Cerebellar nuclear complex (tissue), 1 donor: ENCODE measurements at places on chromosomes 7 and 10.

DNA sequence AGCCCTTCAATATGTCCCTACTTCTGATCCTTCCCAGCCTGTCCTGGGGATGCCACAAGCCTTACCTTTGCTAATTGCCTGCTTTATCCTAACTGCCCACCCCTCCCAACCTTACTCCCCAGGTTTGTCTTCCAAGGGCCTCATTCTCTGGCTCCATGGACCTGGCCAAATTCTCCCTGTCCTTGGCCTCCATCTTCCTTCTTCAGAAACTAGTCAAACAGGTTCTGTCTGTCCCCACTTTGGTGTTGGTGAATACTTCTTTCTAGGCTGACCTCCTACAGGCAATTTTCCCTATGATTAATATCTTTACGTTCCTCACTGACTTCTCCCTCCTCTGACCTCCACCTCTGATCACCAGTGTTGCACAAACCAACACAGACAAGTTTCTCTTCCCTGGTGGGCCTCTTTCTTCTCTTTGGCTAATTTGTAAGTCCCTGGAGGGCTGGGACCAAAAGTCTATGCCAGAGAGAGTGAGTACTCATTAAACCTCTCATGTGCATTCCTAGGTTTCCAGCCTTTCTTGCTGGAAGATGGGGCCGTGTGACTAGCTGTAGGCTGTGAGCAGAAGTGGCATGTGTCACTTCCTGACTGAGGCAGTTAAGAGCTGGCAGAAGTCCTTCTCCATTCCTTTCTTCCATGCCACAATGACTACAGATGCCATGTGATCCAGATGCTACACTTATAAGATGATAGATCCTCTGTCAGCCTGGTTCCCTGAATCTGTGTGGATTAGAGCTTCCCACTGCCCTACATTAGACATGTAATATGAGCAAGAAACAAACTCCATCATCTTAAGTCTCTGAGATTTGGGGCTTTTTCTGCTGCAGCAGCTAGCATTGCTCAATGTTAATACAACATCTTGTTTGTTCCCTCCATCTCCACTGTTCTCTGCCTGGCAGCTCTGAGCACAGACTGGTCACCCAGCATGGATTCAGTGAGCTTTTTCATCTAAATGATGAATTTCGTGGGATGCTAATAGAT is 382.7 kb downstream of the RPS24 start:
- no peak for DNase-seq

DNA sequence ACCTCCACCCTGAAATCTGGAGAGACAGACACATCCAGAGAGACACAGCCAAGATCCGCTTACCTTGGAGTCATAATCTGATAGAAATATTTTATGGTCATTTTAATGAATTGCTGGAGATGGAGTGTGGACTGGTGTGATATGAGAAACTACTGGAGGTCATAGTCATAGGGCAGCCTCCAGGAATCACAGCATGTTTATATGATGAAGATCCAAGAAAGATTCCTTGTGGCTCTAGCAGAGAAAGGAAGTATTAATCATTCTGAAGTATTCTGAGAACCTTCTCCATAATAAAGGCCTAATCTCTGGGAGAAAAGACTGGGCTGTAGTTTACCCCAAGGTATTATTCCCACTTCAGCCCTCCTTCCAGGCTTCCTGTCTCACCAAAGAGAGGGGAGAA is 38.0 kb downstream of the POLR1F start:
- no peak for DNase-seq

DNA sequence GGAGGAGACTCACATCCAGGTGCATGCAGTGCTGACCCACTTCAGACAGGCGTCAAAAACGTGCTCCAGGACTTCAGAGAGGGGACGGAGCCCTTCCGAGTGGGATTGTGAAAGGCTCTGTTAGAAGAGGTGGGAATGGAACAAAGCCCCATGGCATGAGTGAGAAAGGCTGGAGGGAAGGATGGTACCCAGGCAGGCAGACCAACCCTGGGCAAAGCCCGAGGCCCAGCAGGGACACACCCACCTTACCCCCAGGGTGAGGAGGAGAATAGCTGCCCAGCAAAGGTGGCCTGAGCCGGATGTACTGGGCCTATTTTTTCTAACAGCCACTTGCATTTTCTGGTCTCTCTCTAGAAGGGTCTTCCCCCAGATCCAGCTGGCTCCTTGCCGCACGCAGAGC is 14.8 kb downstream of the CHAT start:
- no peak for DNase-seq

DNA sequence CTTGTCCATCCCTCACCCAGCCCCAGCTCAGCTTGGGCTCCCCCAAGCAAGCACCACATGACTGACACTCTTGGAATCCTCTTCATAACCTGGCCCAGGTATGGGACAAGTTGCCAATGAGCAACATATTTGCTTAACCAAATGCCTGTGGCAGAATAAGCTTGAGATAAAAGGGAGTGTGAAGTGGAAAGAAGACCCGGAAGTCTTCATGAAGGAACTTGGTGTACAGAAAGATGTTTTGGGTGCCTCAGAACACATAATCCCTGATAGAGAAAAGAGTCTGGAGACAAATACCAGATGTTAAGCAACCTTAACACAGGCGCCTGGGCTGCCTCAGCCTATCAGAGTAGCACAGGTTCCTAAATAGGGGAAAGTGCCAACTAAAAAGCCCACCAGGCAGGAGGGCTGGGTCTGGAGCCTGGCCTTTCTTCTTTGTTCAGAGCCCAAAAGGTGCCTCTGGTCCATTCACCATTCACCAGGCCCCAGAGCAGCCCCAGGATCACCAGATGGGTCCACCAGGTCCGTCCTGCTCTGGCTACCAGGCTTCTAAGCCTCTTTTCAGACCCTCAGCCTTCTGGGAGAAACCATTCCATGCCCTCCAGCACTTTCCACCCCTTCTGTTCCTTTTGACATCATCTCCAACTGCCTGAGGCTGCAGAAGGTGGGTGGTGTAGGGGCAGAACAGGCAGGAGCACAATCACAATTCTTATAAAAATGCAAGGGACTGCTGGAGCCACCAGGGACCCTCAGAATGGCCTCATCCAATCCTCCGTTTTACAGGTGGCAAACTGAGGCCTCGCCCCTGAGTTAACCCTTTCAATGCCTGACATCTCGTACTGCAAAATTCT is 22.6 kb downstream of the KCNMA1 start:
- no peak for DNase-seq

DNA sequence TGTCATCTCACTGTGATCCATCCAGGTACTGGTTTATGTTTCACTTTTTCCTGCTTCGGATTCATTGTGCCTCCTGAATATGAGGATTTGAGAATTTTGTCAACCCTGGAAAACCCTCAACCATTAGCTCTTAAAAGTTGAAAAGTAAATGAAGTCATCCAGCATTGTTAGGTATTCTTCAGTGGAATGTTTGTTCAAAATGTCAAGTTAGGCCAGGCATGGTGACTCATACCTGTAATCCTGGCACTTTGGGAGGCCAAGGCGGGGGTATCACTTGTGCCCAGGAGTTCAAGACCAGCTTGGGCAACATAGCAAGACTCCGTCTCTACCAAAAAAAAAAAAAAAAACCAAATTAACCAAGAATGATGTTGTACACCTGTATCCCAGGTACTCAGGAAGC is 222.1 kb downstream of the NSUN6 start:
- no peak for DNase-seq

- DNase-seq, result no peak
Observed at GRCh38 chr10:71840958-71841335, 10.1 kb downstream of the PSAP start.

- DNase-seq, result no peak
Observed at GRCh38 chr10:4984971-4985594, 18.6 kb downstream of the AKR1C2 start.

DNA sequence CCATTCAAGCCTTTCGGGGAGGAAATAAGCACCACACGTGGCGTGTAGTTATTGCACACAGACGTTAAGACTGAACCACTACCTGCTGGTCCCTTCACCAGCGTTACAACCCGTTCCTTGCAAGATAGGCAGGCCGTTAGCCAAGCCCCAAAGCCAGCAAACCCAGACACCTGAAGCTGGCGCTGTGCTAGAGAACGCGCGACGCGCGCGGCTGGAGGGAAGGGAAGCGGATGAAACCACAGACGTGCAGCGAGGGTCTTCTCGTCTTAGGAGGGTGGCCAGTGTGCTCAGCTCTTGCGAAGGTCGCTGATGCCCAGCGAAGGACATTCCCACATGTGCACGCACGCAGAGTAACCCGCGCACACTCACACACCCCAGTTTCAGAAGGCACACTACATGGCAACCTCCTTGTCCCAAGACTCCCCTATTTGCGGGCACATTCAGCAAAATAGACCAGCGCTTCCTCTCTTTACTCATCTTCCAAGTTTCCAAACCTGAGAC is 980 bp downstream of the TMEM26 start:
- DNase-seq, result no peak

- no peak for DNase-seq
Observed at GRCh38 chr10:131277969-131278368, 33.6 kb downstream of the TCERG1L start.

DNA sequence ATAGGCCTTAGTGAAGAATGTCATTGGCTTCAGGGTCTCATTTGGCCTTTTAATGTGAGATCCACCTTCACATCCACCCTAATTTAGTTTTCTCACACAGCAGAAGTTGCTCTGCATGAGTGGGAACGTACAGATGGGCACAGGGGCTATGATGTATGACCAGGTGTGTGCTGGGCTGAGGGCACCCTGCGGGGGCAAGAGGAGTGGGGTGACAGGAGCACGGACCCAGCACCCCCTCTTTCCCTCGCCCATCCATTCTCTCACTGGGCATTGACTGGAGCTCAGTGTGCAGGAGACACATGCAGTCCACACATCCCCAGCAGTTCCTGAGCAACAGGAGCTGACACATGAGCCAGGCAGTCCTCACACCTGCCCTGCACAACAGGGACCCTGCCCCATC is 95.1 kb upstream of the PPP2R2D start:
- DNase-seq, result no peak

- no peak for DNase-seq
Observed at GRCh38 chr7:78006063-78006755, 207.6 kb downstream of the PHTF2 start.

- DNase-seq, result no peak
Observed at GRCh38 chr7:69932034-69932628, 333.9 kb downstream of the AUTS2 start.

- DNase-seq, result no peak
Observed at GRCh38 chr10:6222755-6223154, 20.0 kb downstream of the PFKFB3 start.

DNA sequence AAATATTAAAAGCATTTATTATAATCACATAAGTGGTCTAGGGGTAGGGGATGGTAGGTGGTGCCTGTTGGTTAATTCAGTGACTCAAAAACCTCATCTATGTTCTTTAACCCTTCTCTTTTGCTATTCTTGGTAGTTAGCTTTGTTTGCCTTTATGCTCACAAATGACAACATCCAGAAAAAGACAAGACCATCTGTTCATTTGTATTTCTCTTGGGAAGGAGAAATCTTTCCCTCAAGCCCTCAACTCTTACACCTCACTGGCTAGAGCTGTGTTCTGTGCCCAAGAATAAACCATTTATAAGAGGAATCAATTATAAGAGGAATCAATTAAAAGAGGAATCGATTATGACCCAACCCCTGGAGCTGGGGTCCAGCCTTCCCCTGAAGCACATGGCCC is 10.8 kb upstream of the IFRD1 start:
- no peak for DNase-seq

GRCh38 chr10:124946945-124947344 is 5.0 kb downstream of the ZRANB1 start:
- no peak for DNase-seq

DNA sequence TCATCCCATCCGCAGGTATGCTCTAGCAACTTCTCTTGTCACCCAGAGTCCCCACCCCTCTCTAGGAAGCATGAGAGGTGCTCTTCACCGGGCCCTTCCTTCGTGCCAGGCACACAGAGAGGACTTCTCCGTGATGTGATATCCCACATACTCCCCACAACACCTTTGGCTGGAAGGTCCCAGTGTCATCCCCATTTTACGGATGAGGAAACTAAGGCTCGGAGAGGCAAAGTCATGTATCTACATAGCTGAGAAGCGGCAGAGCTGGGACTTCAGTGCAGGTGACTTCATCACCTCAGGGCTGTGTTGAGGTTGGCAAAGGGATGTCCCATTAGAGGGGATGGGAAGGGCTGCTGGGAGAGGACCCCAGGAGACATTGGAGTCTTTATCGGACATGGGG is 15.4 kb downstream of the TMEM270 start:
- DNase-seq, result no peak

GRCh38 chr10:119243488-119243887 is 36.1 kb downstream of the GRK5 start:
- no peak for DNase-seq

DNA sequence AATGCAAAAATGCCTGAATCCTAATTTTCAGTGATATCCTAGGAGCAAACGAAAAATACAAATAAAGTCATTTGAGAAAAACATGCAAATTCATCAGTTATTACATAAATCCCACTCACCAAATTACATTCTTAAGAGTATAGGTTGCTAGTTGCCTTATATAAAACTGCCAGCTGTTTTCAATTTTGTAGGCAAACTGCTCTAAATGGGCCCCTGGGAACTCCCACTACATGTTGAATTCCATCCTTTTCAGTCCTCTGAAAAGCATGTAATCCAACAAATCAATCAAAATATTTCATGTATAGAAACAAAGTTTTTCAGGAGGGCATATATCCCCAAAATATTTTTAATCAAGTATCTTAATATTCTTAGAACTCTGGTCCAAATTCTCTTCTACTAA is 2.1 kb upstream of the JMJD1C start:
- DNase-seq, result no peak

DNA sequence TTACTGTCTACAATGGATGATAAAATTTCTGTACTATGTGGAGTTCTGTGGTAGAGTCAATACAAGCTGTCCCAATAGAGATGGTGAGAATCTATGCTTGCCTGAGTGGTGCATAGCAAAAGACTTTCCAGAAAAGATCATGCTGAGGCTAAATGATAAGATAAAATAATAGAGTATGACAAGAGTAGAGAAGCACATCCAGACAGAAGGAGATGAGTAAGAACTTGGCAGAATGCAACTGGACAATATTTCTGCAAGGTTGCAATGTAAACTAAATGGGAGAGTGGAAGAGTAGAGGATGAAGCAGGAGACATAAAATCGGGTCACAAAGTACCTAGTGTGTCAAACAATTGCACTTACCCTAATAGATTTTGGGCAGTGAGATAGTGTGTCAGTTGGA is 347.6 kb downstream of the MDFIC start:
- no peak for DNase-seq

GRCh38 chr10:43845121-43845520 is 196.4 kb upstream of the ZNF32 start:
- DNase-seq, result no peak
